Kidney glomerular epithelial cell (primary cell): ENCODE measurements at places on chromosomes 4 and X.

GRCh38 chr4:3387943-3388361, 53.8 kb upstream of the HGFAC start:
- peak; percentile 72 for DNase-seq

- no peak for DNase-seq
These were observed 1109.2 kb downstream of the RAPGEF2 start for GRCh38 chr4:160212078-160212477.

DNA sequence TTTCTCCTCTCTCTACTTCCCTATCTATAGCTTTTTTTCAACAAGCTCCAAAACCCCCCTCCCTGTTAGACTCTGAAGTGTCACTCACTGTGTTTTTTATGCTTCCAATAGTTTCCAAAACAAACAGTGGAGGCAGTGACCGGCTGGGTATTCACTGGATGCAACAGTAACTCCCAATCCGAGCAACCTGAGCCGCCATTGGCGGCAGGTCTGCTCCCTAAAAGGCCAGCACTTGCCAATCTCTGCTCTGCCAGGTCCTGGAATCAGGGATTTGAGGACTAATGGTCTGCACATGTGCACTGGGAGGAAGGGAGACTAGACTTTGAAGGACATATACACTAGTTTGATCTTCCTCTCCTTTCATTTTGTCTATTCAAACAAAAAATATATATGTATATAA, 7.1 kb downstream of the TBX22 start:
- no peak for DNase-seq

DNA sequence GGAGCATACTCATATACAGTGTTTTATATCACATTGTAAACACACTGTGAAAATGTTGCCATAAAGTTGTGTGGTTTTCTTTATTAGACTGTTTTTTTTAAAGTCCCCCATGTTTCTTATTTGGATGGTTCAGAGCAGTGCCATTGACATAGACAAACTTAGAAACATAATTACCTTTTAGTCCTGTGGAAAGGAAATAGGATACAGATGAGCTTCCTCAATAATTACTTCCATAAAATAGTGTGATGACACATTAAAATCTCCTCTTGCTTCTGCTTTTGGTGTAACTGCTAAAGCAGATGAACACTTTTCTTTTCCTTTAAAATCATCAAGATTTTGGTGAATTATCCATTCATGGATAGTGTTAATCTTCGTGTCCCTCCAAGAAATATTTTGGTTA, 52.9 kb upstream of the LIMCH1 start:
- DNase-seq, result no peak

GRCh38 chrX:3215249-3215648, 131.2 kb downstream of the MXRA5 start:
- no peak for DNase-seq

DNA sequence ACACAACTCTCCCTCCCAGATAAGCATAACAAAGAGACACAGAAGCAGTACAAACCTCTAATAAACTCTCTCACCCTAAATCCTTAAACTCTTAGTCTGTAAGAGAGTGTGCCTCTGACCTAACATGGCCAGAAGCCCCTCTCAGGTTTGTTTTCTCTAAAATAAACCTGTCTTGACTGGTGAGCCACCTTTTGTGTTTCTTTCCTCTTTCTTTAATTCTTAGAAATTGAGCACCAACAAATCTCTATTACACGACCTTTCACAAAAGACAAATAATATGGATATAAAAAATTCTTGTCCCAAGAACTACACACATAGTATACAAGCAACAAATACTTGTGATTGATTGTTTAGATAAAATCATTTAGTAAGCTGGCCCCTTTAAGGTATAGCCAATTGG, 573.7 kb downstream of the EPHA5 start:
- DNase-seq, result no peak

GRCh38 chr4:147984065-147984777, 252.3 kb downstream of the ARHGAP10 start:
- no peak for DNase-seq

DNA sequence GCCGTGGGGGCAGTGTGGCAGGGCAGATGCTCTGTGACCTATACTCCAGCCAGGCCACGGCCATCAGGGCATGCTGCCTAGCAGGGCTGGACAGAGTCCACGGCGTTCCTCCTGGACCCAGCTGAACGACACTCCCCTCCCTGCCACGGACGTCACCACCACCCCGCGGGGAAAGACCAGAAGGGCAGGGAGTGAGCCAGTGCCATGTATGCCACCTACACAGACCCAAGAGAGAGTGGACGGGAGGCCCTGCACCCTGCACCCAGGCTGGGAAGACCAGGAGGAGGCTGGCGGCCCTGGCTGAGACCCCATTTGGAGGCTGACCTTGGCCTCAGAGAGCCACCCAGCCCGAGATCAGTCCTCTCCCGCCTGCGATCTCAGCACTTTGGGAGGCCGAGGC, 101.9 kb downstream of the FAM53A start:
- no peak for DNase-seq

GRCh38 chr4:3677748-3678070, 88.5 kb upstream of the ADRA2C start:
- DNase-seq, result no peak

GRCh38 chr4:160265836-160266235, 1163.0 kb downstream of the RAPGEF2 start:
- no peak for DNase-seq

- no peak for DNase-seq
These were observed 33.5 kb upstream of the DCX start for GRCh38 chrX:111445485-111445884.

DNA sequence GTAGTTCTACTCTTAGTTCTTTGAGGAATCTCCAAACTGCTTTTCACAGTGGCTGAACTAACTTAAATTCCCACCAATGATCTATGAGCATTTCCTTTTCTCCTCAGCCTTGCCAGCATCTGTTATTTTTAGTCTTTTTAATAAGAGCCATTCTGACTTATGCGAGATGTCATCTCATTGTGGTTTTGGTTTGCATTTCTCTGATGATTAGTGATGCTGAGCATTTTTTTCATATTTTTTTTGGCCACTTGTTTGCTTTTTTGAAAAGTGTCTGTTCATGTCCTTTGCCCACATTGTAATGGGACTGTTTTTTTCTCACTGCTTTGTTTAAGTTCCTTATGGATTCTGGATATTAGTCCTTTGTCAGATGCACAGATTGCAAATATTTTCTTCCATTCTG, 21.5 kb upstream of the PHKA1 start:
- no peak for DNase-seq

DNA sequence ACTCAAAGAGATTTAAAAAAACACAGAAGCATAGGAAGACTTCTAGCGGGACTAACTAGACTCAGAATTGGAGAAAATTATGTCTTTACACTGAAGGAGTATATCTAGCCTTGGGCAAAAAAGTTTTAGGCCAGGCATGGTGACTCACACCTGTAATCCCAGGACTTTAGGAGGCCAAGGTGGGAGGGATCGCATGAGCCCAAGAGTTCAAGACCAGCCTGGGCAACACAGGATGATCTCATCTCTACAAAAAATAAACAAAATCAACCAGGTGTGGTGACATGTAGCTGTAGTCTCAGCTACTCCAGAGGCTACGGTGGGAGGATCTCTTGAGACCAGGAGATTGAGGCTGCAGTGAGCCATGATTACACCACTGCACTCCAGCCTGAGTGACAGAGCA, 99.5 kb downstream of the NEUROG2 start:
- DNase-seq, result peak; percentile 35

GRCh38 chr4:152064753-152065152, 303.9 kb upstream of the GATB start:
- peak; percentile 84 for DNase-seq

DNA sequence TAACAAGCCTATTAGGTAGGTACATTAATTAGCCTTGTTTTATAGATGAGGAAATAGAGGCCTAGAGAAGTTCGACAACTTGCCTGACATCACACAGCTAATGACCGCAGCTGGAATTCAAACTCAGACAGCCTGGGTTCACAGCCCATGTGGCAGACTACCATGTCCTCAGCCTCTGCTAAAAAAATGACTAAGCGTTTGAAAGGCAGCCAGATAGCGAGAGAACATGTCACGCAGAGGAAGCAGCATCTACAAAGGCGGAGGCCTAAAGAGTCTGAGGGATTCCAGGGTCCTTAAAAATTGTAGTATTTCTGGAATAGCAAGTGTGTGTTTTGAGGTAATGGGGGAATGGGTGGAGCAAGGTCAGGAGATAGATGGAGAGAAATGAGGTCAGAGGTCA, 33.2 kb upstream of the BMP15 start:
- no peak for DNase-seq

GRCh38 chrX:151852294-151852693, 60.4 kb upstream of the MAGEA4 start:
- DNase-seq, result no peak
